ENCODE measurements at places on chromosomes 12 and 14.
A peak's percentile ranks its signal among the peaks of the same experiment; 100 is the strongest.

DNA sequence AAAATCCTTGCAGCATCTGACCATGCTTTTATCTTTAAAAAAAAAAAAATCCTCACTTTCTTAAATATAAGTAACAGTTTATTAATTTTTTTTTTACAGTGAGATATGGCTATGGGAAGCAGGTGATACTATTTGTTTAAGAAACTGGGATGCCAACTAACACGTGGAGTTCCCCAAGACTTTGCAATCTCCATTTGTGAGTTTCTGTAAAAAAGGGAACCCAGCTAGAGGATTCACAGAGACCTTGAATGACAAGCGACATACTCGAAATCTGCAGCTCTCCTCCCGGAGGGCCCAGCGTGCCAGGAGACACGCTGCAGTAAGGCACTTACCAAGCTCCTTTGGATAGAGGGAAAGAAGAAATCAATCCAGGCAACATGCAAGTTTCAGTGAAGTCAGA lies 30.1 kb downstream of the SLC15A4 start:
- DNase-seq: no peak

DNA sequence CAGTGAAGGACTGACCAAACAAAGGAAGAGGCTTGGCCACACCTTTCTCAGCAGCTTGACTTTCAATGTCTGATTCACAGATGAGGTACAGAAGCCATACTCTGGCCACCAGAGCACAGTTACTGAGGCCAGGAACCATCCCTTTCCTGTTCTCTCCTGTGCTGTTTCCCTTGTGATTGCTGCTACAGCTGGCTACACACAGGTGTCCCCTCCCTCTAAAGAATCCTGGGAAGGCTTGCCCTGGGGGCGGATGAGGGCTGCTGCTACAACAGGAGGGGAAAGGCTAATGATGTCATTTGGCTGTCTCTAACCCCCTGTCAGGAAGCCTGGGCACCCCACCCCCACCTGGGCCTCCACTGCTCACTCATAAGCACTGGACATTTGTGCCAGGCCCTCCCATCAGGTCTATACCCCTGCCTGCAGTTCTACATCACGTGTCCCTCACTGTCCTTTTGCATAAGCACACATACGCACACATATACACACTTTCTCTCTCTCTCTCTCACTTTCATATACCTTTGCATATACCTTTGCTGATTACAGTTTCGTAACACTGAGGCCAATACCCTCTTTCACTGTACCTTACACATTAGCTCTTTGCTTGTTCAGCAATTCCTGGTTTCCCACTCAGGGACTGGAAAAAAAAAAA lies 41.4 kb downstream of the PRPF40B start:
- no peak for DNase-seq

GRCh38 chr12:15505616-15506015 lies 183.3 kb downstream of the PTPRO start:
- no peak for DNase-seq

GRCh38 chr12:116434155-116435011 lies 124.8 kb upstream of the MAP1LC3B2 start:
- DNase-seq: peak; percentile 80

DNA sequence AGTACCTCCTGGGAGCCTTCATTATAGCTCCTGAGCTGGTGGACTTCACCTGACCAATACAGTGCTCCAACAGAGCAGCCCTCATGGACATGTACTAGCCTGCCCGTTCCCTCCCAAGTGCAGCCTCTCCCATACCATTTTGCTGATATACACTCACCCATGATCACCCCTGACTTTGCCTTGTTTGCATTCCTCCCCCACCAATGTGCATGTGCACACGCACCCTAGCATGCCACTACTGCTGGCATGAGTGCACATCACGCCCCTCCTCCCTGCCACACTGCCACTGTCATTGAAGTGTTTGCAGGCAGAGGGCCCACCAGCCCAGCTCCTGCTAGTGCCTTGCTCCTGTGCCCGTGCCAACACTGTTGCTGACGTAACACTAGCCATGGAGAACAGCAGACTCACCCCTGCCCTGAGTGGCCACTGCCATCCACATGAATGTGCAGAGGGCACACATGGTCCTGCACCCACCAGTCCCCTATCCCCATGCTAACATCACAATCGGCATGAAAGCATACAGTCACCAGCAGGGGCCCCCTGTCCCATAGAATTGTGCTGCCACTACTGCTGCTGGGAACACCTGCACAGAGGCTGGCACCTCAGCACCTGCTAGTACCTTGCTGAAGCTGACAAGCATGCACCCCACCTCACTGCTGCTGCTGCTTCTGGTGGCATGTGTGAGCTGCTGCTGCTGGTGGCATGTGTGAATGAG lies 110.3 kb downstream of the SINHCAF start:
- no peak for DNase-seq

GRCh38 chr12:32450768-32451167 lies 51.4 kb downstream of the FGD4 start:
- DNase-seq: no peak

GRCh38 chr12:51270067-51270950 lies at the start of gene SMAGP:
Gene SMAGP, minus strand, starts transcription at chr12:51270415. Its CDS starts 1,137 bp downstream, at chr12:51269278.
- peak; percentile 77 for DNase-seq

DNA sequence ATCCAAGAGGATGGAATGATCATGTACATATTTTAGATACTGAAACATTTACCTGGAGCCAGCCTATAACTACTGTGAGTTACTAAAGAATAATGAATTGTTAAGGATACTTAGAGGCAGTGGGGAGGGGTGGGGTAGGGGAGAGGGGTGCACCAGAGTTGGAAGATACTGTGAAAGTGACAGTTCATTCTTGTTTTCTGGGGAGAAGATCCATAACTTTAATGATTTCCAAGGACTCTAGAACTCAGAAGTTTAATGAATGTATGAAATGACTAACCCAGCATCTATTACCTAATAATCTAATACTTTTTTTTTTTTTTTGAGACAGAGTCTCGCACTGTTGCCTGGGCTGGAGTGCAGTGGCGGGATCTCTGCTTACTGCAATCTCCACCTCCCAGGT lies 10.5 kb downstream of the KLHDC2 start:
- no peak for DNase-seq

DNA sequence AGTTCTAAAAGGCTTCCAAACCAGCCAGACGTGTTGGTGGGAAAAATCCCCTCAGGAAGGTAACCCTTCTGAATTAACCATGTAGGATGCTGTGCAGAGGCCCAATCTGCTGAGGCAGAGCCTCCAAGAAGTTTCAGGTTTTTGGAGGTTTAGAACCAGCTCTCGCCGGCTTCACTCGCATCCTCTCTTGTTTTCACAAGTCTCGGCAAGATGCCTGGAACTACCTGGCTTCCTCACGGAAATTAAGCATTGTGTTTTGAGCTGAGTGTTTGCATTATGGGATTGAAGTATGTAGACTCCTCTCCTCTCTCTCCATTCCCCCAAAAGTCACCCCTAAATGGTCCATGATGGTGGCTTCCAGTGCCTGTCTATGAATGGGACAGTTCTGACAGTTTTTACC lies 20.6 kb downstream of the LTBP2 start:
- no peak for DNase-seq

- DNase-seq: no peak
Measured at GRCh38 chr14:26319139-26319864, 278.5 kb downstream of the NOVA1 start.
